ENCODE measurements at places on chromosomes 13 and 19.

DNA sequence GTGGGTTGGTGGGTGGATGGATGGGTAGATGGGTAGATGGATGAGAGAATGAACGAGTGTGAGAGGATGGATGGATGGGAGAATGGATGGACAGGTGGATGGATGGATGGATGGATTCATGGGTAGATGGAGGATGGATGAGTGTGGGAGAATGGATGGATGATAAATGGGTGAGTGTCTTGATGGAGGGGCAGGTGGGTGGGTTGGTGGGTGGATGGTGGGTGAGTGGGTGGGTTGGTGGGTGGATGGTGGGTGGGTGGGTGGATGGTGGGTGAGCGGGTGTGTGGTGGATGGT, 35.4 kb upstream of the ONECUT3 start:
- no peak for DNase-seq

DNA sequence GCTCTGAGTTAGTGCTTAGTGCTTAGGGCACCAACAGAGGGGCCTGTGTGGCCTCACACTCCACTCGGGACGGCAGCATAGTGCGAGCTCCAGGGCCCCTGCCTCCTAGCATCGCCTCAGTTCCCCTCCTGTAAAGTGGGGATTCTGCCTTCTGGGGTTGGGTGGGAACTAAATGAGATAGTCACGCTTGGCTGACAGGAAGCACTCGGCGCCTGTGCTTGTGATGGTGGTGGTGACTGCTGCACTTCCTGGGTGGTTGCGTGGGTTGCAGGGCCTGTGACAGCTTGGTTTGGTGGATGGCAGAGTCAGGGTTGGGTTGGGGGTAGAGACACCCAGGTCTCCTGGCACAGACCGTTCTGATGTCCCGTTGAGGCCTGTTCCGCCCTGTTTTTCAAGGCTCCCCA, 7.7 kb downstream of the PLEKHF1 start:
- no peak for DNase-seq

GRCh38 chr13:32857077-32857476, 159.1 kb upstream of the KL start:
- DNase-seq: no peak

GRCh38 chr19:18992696-18993095, 40.6 kb downstream of the SUGP2 start:
- DNase-seq: no peak

DNA sequence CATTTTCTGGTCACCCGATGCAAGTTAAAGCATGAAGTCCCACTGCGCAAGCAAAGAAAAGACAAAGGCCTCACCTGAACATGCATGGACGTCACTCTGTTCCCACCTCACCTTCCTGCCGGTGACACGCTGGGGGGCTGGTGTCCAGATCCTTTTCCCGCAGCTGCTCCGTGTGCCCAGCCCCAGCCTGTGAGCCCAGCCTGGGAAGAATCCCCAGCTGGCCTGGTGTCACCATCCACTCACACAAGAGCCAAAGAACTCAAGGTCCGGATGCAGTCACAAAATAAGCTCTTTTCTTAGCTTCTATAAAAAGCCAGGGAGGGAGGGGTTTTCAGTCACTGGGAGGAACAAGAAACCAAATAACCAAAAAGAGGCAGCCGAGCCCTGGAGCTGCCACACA, 249.9 kb downstream of the COL4A1 start:
- DNase-seq: no peak

- DNase-seq: no peak
These were observed 781.3 kb upstream of the MIR17HG start for GRCh38 chr13:90565985-90566713.

- DNase-seq: no peak
These were observed 330.2 kb downstream of the DNAJC15 start for GRCh38 chr13:43353631-43354030.

Data from ecto neural progenitor cell (in vitro differentiated cells).